ENCODE measurements at places on chromosomes 16 and 17.

DNA sequence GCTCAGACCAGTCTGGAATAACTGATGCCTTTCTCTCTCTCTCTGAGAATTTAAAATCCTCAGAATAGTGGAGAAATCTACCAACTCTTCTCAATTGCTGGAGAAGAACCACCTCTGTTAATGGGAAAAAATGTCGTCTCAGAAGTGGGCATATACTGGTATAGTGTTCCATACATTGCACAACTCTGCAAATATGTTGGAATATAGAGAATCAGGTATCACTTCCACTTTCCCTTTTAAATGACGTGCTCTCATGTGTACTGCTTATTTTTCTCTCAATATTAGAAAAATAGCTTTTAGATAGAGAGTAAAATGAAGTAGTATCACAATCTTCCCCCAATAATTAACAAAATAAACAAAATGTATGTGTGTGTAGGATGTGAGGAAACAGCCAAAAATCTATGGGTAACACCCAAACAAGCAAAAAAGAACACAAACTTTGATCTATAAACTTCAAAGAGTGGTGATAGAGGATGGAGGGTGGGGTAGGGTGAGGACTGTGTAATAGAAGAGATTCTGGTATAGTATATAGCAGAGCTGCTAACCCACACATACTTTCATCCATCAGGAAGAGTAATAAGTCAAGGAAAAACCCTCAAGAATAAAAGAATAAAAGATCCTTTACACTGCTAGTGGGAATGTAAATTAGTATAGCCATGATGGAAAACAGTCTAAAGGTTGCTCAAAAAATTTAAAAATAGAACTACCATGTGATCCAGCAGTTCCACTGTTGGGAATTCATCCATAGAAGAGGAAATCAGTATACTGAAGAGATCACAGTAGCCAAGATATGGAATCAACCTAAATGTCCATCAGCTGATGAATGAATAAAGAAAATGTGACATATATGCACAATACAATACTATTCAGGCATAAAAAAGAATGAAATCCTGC is 46.9 kb downstream of the NFATC3 start:
- no peak for DNase-seq

- DNase-seq = no peak
Measured at GRCh38 chr17:80857756-80858171, 133.9 kb upstream of the CHMP6 start.

GRCh38 chr17:80358861-80359260 is 56.1 kb upstream of the ENDOV start:
- no peak for DNase-seq

- DNase-seq = no peak
Measured at GRCh38 chr16:68689921-68690320, 44.8 kb downstream of the CDH3 start.

DNA sequence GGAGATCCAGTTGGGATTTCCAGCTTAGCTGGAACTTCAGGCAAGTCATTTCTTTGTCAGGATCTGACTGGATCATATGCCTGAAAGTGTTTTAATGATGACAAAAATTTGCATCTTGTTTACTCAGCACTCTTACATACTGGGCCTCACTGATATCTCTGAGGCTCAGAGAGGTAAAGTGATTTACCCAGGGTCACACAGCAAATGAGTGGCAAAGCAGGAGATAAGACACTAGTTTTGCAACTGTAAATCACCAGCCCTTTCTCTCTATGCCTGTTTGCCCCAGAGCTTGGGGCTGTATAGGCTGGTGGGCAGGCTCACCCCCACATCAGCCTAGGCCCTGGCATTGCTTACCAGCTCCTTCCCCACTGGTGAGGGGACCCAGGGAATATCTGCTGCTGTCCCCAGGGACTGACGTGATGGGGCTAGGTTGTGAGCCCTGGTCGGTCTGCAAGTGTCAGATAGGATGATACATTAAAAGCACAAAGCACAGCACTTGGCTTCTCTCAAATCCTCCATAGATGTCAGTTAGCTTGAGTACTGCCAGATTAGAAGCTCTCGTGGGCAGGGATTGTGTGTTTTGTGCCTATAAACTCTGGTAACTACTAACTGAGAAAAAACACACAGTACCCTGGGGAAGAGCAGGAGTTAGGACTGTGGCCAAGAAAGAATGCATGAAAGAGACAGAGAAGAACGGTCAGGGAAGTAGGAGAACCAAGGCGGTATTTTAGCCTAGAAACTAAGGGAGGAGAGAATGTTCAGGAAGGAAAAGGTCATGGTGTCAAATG is 165.4 kb downstream of the COPRS start:
- DNase-seq = no peak

GRCh38 chr17:81513372-81513752 is 763 bp upstream of the ACTG1 start:
- DNase-seq = no peak

GRCh38 chr17:78179372-78179771 is 7.5 kb downstream of the TK1 start:
- no peak for DNase-seq

- DNase-seq = no peak
Measured at GRCh38 chr16:71924710-71925109, 29.4 kb downstream of the IST1 start.

DNA sequence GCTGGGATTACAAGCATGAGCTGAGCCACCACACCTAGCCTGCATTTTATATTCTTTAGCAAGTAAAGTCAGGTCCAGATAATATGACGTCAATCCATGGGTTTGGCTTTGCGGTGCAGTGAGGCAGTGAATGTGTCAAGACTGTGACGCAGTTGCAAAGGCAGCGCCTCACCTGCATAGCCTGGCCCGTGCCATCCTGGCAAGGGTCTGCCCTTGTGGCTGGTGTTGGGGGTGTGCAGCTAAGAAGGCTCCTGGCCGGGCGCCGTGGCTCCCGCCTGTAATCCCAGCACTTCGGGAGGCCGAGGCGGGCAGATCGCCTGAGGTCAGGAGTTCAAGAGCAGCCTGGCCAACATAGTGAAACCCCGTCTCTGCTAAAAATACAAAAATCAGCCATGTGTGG is 7.0 kb downstream of the PDF start:
- DNase-seq = no peak

- DNase-seq = no peak
Measured at GRCh38 chr17:8124350-8125153, 646 bp upstream of the HES7 start.

DNA sequence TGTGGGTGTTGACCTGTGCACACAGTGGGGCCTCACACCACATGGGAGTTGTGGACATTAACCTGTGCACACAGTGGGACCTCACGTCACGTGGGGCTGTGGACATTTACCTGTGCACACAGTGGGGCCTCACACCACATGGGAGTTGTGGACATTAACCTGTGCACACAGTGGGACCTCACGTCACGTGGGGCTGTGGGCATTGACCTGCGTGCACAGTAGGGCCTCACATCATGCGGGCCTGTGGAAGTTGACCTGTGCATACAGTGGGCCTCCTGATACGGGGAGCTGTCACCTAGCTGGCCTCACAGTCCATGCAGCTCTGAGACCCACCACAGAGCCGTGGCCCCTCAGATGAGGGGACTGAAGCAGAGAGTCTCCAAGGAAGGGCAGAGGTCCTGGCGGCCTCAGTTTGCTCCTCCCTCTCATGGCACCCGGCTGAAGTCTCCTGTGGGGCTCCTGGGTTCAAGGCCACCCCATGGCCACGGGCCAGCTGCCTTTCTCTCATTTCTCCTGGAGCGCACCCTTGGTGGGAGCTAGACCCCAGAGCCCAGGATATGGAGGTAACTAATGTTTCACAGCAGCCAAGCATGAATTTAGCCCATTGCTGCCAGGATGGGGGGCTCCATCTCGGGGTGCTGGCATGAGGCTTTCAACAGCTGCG is 21.0 kb downstream of the CACNA1H start:
- no peak for DNase-seq

GRCh38 chr17:5234645-5235576 is at the start of gene SCIMP:
Gene SCIMP, minus strand, starts transcription at chr17:5234860. Its CDS starts 105 bp downstream, at chr17:5234755.
- DNase-seq = no peak

DNA sequence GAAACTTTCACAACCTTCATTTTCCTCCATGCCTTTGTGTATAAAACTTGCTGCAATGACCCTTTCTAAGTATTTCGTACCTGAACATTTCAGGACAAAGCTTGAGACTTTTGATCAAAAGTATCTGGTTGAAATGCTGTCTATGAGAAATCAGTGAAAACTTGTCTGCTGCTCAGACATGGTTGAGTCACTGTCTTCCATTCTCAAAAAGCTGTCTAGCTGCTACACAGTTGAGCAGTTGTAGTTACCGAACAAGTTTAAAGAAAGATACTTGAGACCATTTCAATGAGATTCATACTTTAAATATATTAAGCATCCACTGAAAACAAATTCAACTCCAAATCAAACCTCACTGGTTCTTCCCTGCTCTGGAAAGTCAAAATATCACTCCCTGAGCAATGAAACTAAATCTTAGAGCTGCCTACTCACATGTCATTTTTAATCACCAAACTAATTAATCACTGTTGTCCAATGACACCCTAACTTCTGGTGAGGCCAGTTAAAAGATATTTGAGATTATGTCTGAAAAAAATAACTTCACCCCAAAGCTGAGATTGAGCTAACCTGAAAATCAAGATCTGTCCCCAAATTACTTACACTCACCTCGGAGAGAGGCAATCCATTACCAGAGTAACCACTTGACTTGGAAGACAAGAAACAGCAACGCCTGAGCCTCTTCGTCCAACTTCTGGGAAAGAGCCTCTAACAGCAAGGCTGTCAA is 488 bp downstream of the TMEM100 start:
- no peak for DNase-seq

DNA sequence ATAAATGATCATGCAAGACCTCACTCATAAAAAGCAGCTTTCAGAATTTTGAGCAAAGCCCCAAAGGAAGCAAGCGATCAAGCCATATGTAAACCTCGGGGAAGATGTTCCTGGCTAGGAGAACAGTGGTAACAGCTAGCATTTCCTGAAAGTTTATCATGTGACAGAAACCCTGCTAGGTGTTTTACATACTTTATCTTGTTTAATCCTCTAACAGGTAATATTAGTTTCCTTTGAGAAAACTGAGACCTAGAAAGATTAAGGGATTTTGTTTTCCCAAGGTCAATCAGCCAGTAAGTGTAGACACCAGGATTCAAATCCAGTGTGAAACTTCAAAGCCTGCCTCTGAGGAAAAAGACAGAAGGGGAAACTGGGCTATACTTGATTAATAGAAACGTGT is 362.4 kb upstream of the MAF start:
- DNase-seq = no peak

DNA sequence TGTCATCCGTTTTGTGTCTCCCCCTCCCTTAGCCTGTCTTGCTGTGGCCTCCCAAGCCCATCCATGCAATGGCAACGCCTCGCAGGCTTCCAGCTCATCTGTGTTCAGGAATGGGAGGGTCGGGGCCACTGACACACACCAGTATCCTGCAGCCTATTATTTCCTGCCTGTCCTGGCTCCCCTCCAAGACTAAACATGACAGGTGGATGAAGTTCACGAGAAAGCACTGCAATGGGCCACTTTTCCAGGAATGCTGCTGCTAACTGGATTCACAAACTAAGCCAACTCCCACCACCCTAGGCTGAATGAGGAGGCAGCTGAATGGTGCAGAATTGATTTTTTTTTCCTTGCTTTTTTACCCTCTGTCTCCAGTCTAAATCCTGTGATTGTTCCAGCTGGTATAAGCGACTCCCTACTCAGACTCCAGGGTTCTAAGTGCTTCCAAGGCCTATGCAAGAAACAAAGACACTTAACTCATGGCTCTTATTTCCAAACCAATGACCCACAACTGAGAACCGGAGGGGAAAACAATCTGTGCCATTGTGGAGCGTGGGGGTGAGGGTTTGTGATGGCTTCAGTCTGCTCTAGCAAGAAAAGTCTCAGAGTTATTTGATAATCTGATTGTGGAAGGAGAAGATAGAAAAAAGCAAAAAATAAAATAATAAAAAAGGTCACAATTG is 23.3 kb downstream of the TMEM100 start:
- no peak for DNase-seq

DNA sequence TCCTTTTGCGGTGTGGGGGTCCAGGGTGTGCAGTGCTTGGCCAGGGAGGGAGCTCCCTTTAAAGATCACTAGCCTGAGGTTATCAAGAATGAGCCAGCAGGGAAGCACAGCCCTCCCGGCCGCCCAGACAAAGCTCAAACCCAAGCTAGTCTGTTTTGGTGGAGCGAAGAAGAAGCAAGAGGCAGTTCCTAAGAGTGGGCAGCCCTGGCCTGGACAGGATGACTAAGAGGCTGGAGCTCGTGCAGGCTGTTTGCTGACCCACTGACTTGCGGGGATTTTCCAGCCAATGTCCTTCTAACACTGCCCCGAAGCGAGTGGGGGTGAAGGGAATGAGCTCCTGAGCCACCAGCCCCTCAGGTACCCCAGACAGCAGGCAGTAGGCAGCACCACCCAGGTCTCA is 134.4 kb downstream of the COPRS start:
- no peak for DNase-seq

DNA sequence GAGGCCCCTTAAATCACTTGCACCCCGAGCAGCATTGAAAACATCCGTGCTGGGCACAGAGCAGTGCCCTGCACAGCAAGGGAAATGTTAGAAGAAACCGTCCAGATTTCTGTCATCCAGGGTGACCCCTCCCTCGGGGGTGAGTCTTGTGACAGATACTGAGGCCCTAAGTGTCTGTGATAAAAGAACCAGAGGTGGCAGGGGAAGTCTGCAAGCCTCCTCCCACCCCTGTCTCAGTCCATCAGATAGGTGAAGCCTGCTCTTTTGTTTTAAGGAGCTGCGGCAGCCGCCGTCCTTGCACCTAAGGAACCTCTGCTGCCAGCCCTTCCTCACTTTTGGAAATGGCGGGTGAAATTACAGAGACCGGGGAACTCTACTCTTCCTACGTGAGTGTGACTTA is 845 bp upstream of the NAT9 start:
- no peak for DNase-seq

DNA sequence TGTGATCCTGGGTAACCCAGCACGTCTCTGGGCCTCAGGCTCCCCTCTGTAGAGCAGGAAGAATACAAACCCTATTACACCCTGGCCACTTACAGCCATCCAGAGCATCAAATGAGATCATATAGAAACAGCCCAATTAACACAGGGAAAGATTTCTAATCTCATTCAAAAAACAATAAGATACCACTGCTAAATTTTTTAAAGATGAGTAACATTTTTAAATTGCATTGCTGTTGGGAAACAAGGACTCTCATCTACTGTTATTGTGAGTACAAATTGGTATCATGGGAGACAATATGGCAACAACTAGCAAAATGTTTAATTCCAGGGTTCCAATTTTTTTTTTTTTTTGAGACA is 41.1 kb downstream of the SRL start:
- DNase-seq = no peak

- no peak for DNase-seq
Measured at GRCh38 chr17:41870627-41871026, 5.4 kb upstream of the KLHL11 start.

DNA sequence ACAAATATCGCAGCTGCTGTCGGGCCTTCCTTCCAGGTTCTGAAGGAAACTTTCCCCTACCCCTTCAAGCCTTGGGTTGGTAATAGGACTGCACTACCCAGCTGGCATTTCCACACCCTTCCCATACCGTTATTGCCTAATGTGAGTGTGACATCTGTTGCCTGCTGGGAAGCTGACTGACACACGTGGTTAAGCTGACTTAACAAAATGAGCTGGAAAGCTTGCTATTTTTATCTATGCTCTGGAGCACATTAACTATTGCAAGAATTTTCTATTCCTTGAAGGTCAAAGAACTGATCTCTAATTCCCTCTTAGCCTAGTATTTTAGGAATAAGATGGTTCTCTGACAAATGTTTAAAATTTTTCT is 79.5 kb downstream of the PMP22 start:
- no peak for DNase-seq

GRCh38 chr17:17938388-17939107 is 33.7 kb downstream of the TOM1L2 start:
- DNase-seq = no peak

- DNase-seq = no peak
Measured at GRCh38 chr16:23561586-23561985, 4.1 kb downstream of the UBFD1 start.

Measured in GM12892 (cell line).